D341Med (cell line): ENCODE measurements at places on chromosomes 11 and 22.

GRCh38 chr11:12537778-12538401 lies 136.3 kb upstream of the TEAD1 start:
- no peak for DNase-seq

DNA sequence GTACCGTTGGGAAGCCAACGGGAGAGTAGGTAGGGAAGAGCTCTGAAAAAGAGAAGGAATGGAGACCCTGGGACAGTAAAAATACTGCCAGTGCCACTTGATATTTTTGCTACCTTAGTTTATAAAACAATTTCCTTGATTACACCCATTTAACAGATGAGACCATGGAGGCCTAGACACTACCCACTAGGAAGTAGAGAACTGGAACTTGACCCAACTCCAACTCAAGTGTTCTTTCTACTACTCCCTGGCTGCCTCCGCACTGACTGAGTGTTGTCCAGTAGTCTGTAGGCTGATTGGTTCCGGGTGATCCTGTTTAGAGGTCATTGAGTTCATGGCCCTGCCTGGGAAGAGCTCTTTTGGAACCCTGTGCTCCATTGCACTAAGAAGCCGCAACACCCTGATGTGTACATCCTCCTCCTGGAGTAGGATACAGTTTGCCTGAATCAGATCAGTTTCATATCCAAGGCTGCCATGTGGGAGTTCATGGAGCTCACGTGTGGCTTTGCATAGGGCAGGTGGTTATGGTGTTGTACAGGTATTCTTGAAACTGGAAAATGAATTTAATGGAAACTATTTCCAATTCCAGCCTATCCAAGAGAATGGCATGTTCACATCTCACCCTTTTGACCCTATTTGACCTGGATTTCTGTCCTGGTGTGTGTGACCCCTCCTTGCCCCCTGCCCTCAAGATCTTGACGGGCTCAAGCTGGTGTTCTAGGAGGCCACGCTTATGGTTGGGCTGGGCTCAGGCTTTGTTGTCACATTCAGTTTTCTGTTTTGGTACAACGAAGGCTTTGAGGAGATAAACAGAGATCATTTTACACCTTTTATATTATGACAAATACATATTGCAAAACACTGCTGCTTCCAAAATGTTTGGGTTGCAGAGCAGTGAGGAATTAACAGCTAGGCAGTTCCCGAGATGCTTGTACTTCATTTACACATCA lies 102.2 kb upstream of the NNMT start:
- no peak for DNase-seq

DNA sequence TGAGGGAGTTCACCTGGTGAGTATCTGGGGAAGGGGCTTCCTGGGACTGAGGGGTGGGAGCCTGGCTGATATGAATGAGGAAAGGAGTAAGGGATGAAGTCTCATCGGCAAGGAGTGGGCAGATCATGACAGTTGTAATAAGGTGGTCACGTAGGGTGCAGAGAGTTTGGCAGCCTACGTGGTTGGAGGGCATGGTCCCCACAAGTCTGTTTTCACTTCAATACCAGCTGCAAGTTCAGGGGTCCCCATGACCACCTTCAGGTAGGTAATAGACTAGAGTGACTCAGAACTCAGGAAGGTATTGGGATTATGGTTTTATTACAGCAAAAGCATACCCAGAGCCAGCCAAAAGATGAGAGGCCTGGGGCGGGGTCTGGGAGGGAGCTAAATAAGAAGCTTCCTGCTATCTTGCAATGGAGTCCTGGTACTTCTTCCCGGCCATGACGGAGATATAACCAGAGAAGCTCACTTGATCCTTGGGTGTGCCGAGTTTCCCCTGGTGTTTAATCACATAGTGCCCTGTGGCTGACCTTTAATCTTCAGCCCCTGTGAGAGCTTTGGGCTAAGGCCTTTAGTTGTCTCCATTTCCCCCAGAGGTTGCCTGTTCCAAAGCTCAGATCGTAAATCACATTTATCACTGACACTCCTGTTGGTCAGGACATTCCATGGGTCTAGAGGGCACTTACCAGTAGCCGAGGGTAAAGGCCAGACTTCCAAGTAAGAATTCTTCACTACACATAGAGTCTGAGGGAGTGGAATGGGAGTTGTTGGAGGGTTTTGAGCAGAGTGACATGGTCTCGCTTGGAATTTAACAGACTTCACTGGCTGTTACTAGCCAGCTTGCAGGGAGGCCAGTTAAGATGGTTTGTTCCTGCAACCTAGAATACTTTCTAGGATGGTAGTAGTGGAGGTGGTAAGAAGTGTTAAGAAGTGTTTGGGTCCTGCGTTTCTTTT lies 9.1 kb downstream of the SLC3A2 start:
- DNase-seq, result no peak

GRCh38 chr22:49439373-49439772 lies 388.3 kb downstream of the BRD1 start:
- DNase-seq, result no peak

DNA sequence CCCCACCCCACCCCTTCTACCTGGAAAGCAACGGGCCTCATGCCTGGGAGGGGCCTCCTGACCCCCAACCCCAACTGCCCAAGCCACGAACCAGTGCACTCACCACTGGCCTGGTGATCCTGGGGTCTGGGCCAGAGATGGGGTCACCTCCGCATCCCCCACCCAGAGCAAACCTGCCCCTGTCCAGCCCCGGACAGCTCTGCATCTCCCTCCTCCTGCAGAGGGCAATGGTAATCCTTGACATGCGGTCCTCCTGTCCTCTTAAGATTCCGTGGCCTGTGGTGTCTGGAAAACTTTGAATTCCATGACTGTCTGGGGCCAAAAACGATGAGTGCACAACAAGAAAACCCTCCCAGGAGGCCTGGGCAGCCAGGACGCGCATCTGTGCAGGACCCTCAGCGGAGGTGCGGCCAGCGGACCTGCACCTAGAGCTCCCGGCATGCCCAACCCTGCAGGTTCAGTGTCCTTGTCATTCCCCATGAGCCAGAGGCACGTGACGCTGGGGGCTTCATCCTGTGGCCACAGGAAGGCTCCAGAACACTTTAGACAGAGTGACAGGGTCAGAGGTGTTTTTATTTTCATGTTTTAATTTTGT lies 16.1 kb upstream of the PPARA start:
- DNase-seq, result no peak

DNA sequence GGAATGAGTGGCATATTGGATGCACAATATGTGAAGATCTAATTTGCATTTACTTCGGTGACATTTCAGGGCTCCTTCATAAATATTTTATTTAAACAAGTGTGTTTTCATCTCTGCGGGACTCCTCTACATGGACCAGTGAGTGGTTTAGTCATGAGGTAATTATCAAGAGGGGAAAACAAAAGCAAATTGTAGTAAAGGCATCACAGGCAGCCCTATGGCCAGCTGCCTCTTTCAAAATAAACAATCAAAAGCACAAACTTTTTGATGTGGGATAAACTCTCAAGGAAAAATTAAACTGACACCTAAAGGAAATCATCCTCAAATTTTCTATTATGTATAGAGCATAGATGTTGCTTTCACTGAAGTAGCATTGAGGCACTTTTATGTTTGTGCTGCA lies 6.0 kb downstream of the SYT9 start:
- DNase-seq, result no peak

- DNase-seq, result no peak
These were observed 24.0 kb upstream of the COMT start for GRCh38 chr22:19917389-19918138.
